ENCODE measurements at places on chromosomes 7 and 10.

- DNase-seq: peak; percentile 60
Observed at GRCh38 chr10:124719213-124719851, 24.8 kb downstream of the FAM53B start.

DNA sequence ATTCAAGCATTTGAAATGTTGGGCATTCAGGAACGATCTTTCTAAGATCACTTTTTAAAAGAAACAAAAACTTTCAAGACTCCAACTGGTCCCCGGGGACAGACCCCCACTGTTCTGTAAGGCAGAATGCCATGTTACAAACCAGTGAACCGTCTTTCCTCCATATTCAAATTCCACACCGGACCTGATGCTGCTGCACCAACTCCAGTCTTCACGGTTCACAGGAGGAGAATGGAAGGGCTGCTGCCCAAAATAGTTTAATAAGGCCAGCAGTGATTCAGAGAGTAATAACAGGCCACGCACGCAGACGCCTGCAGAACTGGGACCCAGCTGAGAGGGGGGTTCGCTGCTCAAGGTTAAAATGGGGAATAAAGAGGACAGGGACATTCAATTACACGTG is 47.2 kb downstream of the OSBPL3 start:
- no peak for DNase-seq

- no peak for DNase-seq
Observed at GRCh38 chr7:66142996-66143395, 28.3 kb downstream of the CRCP start.

DNA sequence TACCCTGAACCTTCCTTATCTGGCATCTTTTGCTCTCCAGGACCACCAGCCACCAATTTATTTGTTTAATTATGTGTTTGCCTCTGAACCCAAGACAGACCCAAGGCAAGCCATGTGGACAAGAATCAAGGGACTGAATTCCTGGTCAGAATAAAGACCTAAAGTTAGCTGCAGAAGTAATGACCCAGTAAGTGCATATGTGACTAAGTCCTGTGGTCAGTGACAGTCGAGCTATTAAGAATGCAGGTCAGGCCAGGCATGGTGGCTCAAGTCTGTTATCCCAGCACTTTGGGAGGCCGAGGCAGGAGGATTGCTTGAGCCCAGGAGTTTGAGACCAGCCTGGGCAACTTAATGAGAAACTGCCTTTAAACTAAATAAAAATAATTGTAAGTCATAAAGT is 139.4 kb downstream of the CCDC71L start:
- no peak for DNase-seq

- no peak for DNase-seq
Observed at GRCh38 chr7:80047032-80047431, 87.6 kb upstream of the GNAI1 start.

DNA sequence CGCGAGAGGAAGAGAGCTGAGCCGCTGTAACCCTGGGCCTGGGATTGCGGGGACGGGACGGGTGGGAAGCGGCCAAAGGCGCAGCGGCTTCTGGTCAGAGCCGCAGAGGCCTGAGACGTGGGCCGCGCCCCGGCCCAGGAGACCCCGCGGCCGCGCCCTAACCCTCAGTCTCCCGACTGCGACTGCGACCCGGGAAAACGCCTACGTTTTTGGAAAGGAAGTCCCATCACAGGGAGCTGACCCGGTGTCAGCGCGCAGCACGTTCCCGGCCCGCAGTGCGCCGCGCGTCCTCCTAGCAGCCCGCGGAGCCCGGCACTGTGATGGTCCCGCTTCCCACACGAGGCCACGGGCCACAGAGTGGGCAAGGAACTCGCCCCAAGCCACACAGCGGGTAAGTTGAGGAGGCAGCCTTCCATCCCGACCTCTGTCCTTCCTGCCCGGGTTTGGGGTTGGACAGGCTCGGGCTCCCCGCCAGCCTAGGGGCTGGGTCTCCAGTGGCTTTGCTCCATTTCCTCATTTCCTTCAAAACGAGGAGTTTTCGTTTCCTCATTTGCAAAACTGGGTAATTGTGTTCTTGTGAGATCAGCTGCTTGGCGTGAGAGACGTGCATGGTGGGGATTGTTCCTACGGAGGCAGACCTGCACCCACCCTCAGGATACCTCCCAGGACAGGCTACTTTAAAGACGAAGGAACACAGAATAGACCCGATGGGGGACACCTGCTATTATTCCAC is 1.2 kb downstream of the GPNMB start:
- no peak for DNase-seq

- DNase-seq: no peak
Observed at GRCh38 chr10:123878666-123879303, 12.8 kb downstream of the CPXM2 start.

- no peak for DNase-seq
Observed at GRCh38 chr10:3635211-3635671, 149.8 kb downstream of the KLF6 start.

DNA sequence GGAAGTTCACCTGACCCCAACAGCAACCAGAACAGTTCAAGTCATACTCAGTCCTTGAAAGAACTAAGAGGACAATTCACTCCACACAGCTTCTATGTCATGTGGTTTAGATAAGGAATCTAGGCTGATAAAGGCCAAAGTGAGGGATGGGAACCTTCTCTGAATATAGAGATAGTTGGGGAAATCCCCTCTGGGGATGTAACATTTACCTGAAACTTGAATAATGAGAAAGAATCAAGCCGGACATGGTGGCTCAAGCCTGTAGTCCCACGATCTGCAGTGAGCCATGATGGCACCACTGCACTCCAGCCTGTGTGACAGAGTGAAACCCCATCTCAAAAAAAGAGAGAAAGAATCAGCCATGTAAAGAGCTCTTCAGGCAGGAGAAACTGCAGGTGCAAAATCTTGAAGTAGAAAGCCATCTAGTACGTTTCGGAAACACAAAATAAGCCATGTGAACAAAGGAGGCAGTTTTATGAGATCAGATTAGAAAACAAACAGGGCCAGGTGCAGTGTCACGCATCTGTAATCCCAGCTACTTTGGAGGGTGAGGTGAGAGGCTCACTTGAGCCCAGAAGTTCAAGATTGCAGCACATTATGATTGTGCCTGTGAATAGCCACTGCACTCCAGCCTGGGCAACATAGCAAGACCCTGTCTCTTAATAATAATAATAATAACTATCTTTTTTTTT is 4.5 kb upstream of the DNMBP start:
- no peak for DNase-seq

GRCh38 chr10:84452003-84452402 is 123.6 kb downstream of the CCSER2 start:
- DNase-seq: no peak

DNA sequence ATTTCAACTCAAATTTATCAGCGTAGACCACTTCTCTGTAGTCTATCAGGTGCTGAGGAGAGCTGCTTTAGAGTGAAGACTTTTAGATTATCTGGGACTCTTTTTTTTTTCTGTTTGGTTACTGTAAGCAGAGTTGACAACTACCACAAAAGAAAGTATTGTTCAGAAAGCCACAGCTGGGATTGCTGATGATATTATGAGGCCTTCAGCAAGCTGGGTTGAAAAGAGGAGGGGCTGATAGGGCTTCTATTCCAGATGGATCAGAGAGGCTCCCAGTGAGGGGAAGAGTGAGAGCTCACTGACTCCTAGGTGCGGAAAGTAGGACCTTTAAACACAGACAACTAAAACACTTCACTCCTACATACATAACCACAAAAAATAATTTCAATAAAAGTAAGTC is 188.5 kb upstream of the FERD3L start:
- no peak for DNase-seq

GRCh38 chr7:51067258-51067657 is 249.4 kb downstream of the COBL start:
- DNase-seq: no peak

- DNase-seq: no peak
Observed at GRCh38 chr10:5508161-5508604, 8.8 kb upstream of the CALML5 start.

- no peak for DNase-seq
Observed at GRCh38 chr7:33644489-33644888, 260.9 kb upstream of the BMPER start.

All from T-helper 9 cell (primary cell).